ENCODE measurements at places on chromosomes 2 and 18.
A peak's percentile ranks its signal among the peaks of the same experiment; 100 is the strongest.

GRCh38 chr2:9382604-9383235 is 40.6 kb downstream of the ITGB1BP1 start:
- DNase-seq, result no peak

- no peak for DNase-seq
Observed at GRCh38 chr2:165016772-165017411, 61.6 kb upstream of the SLC38A11 start.

GRCh38 chr2:45670646-45671045 is 19.2 kb downstream of the PRKCE start:
- no peak for DNase-seq

DNA sequence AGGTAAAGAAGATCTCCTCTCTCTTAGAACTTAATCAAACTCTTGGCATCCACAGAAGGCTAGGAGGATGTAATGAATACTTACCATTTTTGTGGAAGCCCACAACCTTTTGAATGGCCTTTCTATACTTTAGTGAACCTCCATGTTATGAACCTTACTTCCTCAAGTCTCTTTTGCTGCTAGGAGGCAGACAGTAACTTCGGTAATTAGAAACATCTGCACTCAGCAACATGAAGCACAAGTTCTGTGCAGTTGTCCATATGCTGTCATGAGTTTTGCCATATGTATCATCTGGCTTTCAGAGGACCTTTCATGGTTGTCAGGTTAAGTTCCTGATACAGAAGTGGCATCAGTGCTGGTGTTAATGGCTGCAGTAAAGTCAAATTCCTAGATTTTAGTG is 50.4 kb downstream of the PDK1 start:
- no peak for DNase-seq

DNA sequence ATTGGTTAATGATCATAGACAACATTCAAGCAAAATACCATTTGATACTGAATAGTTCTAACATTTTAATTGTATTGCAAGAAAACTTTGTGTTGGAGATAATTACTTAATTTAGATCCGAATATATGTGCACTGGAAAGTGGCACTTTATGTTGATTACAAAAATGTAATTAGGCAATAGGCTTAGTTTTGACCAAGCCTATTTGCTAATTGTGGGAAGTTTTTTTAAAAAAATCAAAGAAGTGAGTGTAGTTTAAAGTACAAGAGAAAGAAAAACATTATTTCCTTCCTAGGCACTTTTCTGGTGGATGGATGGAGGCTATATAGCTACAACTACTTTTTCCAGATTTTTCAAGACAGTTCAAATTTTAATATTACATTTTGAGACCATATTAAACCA is 18.3 kb upstream of the PELI1 start:
- no peak for DNase-seq

DNA sequence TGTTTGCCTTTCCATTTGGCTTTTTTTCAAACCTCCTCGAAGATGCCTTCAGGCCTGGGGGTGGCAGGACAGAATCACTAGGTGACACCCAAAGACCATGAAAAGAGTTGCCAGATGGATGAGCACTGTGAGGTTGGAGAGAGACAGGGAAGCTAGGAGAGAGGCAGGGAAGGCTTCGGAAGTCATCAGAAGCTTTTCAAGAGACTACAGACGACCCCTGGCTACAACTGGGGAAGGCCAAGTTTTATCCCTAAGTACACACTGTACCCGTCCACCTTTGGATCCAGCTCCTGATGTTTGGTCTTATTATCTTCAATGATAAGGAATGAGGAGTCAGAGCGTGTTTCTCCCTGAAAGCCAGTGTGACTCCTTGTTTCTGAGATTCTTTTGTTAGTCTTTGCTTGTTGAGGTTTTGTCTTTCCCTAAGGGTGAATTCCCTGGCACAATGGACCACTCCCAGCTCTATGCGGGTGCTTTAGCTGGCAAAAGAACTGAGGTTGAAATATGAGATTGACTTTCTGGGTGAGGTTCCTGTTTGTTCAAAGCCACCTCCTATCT is 33.4 kb upstream of the SLC9A2 start:
- DNase-seq, result peak; percentile 29

DNA sequence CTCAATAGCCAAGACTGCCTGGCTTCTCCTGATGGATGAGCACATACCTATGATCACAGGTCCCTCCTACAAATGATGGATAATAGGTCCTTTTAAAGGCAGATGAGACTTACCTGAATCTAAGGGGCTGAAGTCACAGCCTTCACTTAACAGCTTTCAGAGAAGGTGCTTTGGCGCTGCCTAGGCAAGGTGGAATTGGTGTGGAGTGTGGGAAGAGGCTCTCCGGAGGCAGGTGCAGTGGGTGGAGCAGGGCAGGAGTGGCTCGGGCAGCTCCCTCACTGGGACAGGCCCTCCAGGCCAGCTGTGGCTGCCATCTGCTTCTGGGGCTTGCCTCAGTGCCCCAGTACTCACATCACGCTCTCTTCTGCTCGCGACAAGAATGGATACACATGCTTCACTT is 99.0 kb upstream of the TPO start:
- no peak for DNase-seq

DNA sequence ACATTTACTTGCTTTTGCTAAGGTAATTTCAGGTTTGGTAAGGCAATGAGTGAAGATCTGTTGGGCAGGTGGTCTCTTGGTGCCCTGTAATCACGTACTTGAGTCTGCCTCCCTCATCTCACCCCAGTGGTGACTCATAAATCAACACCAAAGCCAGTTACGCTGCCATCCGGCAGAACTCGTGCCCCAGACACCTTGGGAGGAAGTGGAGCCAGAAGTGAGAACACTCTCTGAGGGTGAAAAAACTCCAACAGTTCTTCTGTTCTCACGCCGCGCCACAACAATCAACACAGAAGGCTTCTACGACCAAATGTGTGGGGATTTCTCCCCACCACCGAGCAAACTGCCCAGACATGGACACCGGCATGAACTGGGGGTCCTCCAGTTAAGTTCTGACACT is 206.2 kb downstream of the ARL4C start:
- no peak for DNase-seq
